ENCODE measurements at places on chromosomes 7 and 10.
A peak's percentile ranks its signal among the peaks of the same experiment; 100 is the strongest.

GRCh38 chr10:79190740-79191261, 122.0 kb downstream of the ZMIZ1 start:
- H3K27ac ChIP-seq: no peak overlapping the region
- no peaks in the 10 kb centered on the region for H3K4me1 ChIP-seq
- no peak overlapping the region for H3K4me3 ChIP-seq
- no peak for DNase-seq
- peaks cover 3% of the 10 kb centered on the region for H3K36me3 ChIP-seq
- no peaks in the 10 kb centered on the region for H3K27me3 ChIP-seq

DNA sequence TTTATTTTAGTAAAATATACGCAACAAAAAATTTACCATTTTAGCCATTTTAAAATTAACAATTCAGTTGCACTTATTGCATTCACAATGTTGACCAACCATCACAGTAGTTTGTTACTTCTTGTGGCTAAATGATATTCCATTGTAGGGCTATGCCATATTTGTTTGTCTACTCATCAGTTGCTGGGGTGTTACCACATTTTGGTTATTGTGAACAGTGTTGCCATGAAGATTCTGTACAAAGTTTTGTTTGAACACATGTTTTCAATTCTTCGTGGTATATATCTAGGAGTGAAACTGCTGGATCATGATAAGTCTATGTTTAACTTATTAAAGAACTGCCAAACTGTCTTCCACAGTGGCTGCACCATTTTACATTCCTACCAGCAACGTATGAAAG, 46.3 kb upstream of the ZNF365 start:
- no peak overlapping the region for H3K4me3 ChIP-seq
- no peak for DNase-seq
- H3K27me3 ChIP-seq: no peaks in the 10 kb centered on the region

DNA sequence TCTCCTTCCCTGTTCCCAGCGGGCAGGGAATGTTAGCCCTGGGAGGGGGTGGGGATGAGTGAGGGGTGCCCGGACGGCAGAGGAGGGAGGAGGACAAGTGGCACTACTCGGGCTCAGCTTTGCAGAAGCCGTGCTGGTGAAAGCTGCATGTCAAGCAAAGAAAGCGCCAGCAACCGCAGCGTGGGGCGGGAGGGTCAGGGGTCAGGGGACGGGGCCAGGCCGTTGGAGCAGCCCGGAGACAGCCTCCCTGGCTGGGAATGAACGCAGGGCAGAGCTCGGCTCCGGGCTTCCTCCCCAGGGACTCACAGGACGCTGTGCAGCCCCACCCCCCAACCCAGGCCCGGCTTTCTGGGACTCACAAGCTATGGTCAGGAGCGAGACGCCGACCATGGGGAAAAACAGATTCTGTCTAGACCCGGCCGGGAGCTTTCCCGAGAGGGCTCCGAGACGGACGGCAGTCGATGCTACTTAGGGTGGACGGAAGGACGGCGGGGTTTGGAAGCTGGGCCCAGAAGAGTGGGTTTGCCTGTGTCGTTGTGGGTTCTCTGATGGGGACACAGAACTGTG, 113.4 kb downstream of the VIPR2 start:
- DNase-seq: no peak
- no peak overlapping the region for H3K27ac ChIP-seq
- peaks cover 16% of the 10 kb centered on the region for H3K27me3 ChIP-seq
- no peak overlapping the region for H3K4me3 ChIP-seq
- peaks cover 7% of the 10 kb centered on the region for H3K4me1 ChIP-seq
- no peaks in the 10 kb centered on the region for H3K36me3 ChIP-seq

DNA sequence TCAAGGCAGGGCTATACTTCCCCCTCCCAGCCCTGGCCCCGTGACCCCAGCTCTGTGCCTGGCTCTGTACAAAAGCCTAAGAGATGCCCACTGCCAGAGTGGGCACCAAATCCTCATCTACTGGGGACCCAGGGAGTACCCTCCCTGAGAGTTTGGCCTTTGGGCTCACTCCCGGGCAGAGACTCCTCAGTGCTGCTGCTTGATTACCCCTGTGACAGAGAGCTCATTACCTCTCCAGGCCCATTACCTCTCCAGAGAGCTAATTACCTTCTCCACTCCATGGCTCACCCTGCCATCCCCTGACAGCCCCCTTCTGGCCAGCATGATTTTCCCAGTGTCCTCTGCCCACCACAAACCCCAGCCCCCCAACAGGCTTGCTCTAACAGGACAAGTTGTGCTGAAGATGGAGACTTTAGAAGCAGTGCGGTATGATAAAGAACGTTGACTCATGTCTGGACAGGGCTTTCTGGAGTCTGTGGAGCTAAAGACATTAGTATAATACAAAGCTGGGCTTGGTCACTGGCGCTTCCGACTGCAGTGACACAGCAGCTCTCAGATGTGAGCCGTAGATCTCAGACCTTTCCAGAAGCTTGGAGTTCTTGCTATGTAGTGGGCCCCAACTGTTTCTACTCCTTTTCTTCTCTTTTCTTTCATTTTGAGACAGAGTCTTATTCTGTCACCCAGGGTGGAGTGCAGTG, 111.3 kb upstream of the KCTD7 start:
- H3K27me3 ChIP-seq: no peaks in the 10 kb centered on the region
- H3K4me3 ChIP-seq: no peak overlapping the region
- H3K27ac ChIP-seq: no peak overlapping the region
- DNase-seq: no peak

- H3K4me3 ChIP-seq: no peak overlapping the region
- no peak overlapping the region for H3K27ac ChIP-seq
- no peaks in the 10 kb centered on the region for H3K27me3 ChIP-seq
- DNase-seq: no peak
These were observed 13.9 kb upstream of the FBXW4 start for GRCh38 chr10:101708870-101709269.

DNA sequence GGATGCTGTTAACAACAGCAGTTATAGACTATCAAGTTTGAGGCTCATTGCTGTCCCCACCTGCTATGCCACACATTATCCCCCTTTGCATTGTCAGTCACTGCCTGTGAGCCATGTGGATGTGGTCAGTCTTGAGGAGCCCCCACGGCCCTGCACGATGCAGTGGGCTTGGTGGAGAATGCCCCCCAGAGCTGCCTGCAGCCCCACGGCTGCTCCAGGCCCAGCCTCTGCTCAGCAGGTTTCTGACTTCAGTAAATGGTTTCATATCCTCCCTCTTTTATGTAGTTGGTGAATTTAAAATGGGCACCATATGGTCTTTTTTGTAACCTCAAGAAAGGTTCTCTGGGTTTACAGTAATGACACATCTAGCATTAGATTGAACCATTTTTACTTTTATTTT, 164.1 kb downstream of the EBF3 start:
- H3K27me3 ChIP-seq: no peaks in the 10 kb centered on the region
- no peak overlapping the region for H3K4me3 ChIP-seq

DNA sequence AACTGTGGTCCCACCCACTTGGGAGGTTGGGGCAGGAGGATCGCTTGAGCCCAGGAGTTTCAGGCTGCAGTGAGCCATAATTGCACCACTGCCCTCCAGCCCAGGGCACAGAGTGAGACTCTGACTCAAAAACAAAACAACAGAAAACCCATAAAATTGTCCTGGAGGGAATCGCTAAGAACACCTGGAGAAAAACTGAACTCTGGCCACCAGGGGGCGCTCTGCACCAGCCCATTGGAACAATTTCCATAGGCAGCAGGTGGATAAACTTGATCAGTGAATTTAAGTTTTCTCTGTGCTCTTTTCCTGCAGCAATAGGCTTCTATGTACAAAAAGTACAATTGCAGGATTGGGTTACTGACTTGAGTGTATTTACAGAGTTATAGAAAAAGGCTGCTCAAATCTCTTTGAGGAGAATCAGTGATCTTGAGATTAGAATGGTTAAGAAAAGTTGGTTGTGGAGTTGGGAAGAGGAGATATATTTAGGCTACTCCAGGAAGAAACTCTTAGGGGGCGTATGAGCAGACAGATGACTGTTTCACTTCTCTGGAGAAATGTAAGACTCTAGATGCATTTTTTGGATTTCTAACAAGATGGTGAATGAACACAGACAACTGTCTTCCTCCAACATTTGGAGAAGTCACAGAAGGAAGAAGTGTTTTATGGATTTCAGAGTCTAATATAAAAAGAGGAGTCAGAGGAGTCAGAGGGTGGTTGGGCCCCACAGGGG, 274.9 kb upstream of the GALNT17 start:
- no peak overlapping the region for H3K4me3 ChIP-seq
- H3K27me3 ChIP-seq: no peaks in the 10 kb centered on the region
- H3K27ac ChIP-seq: no peak overlapping the region
- H3K36me3 ChIP-seq: no peaks in the 10 kb centered on the region
- H3K4me1 ChIP-seq: no peaks in the 10 kb centered on the region

- H3K4me3 ChIP-seq: no peak overlapping the region
- no peaks in the 10 kb centered on the region for H3K27me3 ChIP-seq
- DNase-seq: no peak
- no peaks in the 10 kb centered on the region for H3K36me3 ChIP-seq
These were observed 265.7 kb upstream of the BMPER start for GRCh38 chr7:33639552-33640197.

DNA sequence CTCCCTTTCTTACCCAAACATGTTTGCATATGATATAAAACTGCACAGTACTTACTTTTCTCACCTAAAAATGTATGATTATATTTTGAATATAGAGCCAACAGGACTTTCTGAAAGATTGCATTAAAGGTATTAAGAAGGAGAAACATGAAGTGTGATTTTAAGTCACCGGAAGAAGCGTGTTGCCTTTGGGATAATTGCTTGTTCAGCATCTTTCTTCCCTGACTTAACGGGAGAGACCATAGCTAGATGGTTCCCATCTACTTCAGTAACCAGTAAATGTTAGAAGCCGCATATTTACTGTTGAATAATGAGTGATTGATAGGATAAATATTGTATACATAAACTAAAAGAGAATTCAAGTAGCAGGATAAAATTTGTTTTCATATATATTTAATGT, 197.1 kb downstream of the NRG3 start:
- H3K36me3 ChIP-seq: no peaks in the 10 kb centered on the region
- DNase-seq: no peak
- no peaks in the 10 kb centered on the region for H3K27me3 ChIP-seq
- H3K4me3 ChIP-seq: no peak overlapping the region
- H3K4me1 ChIP-seq: no peaks in the 10 kb centered on the region

DNA sequence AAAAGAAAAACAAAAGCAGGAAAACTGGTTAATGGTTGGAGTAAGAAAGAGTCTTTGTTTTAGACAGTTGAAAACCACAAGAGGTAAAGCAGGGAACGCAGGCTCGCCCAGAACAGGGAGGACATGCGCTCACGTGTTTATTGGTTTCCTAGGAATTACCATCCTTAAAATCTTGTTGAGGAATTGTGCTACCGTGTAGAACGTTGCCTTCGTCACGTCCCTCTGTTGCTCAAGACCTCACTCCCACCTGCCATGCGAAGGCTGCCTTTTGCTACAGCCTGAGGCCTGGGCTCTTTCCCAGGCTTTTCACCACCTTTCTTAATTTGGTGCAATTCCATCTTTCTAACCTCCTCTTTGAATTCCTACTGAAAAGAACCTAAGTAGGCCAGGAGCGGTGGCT, 61.6 kb upstream of the CAMK1D start:
- DNase-seq: no peak
- no peaks in the 10 kb centered on the region for H3K36me3 ChIP-seq
- no peak overlapping the region for H3K4me3 ChIP-seq
- H3K4me1 ChIP-seq: no peaks in the 10 kb centered on the region
- H3K27ac ChIP-seq: no peak overlapping the region

- peaks cover 4% of the 10 kb centered on the region for H3K4me1 ChIP-seq
- H3K27me3 ChIP-seq: no peaks in the 10 kb centered on the region
- H3K27ac ChIP-seq: no peak overlapping the region
- no peak overlapping the region for H3K4me3 ChIP-seq
- DNase-seq: peak; percentile 60
- H3K36me3 ChIP-seq: no peaks in the 10 kb centered on the region
These were observed 9.3 kb upstream of the TSPAN14 start for GRCh38 chr10:80444646-80445319.

DNA sequence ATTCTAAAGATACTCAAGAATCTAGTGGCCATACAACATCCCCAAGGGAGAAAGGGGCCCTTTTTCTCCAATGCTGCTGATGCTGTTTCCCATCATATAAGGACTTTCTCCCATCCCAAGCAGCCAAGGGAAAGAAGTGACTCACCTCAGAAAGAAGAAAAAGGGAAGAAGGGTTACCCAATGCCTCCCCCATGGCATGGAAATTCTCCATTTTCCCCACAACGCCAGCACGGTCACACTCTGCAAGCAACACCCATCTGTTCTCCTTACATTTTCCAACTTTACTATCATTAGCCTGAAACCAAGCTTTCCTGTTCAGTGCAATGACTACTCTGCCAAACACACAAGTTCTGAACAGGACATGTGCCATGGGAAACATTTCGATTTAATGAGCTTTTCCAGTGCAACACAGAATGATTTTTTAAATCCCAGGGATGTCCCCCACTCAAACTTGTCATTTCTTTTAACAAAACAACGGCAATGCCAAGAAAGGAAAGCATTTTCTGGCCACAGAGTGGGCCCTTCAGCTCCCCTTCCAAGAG, 67.9 kb downstream of the PTPRN2 start:
- no peaks in the 10 kb centered on the region for H3K36me3 ChIP-seq
- H3K4me3 ChIP-seq: no peak overlapping the region
- no peak overlapping the region for H3K27ac ChIP-seq
- H3K27me3 ChIP-seq: no peaks in the 10 kb centered on the region
- no peaks in the 10 kb centered on the region for H3K4me1 ChIP-seq

DNA sequence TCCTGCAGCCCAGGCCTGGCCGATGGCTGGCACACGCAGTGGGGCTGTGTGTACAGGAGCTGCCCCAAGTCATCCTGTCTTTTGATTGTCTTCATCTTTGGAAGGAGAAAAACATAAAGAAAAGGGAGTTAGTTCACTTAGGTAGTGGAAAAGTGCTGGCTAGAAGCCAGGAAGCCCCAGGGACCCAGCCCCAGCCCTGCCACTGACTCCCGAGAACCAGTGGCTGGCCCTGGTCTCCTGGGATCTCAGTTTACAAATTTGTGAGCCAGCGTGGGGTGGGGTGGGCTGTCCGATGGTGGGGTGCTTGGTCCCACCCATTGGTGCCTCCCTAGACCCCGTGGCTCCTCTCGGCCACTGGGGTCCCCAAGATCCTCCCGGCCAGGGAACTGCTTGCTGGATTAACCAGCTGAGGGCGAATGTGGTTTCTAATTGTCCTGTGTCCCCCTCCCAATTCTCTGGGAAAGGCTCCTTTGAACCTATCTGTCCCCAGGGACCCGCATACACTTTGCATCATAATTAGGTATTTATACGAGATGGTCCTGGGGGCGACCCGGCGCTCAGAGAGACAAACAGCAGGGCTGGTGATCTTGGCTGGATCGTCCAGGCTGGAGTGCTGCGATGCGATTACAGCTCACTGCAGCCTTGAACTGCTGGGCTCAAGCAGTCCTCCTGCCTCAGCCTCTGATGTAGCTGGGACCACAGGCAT, 16.3 kb upstream of the CHST12 start:
- no peak overlapping the region for H3K4me3 ChIP-seq

- no peak overlapping the region for H3K27ac ChIP-seq
- no peaks in the 10 kb centered on the region for H3K27me3 ChIP-seq
- no peak for DNase-seq
- H3K36me3 ChIP-seq: no peaks in the 10 kb centered on the region
- H3K4me1 ChIP-seq: no peaks in the 10 kb centered on the region
These were observed 149.2 kb downstream of the PTEN start for GRCh38 chr10:88012641-88013040.
